Stimulated activated CD4-positive, alpha-beta T cell treated with anti-CD3 and anti-CD28 coated beads, Interleukin-12 subunit alpha, Interleukin-12 subunit beta, amount 100 ng/mL, for 48 hours (primary cell): ENCODE measurements at places on chromosomes 3 and 15.
A peak's percentile ranks its signal among the peaks of the same experiment; 100 is the strongest.

- DNase-seq = no peak
Observed at GRCh38 chr3:152392272-152392880, 123.6 kb downstream of the MBNL1 start.

DNA sequence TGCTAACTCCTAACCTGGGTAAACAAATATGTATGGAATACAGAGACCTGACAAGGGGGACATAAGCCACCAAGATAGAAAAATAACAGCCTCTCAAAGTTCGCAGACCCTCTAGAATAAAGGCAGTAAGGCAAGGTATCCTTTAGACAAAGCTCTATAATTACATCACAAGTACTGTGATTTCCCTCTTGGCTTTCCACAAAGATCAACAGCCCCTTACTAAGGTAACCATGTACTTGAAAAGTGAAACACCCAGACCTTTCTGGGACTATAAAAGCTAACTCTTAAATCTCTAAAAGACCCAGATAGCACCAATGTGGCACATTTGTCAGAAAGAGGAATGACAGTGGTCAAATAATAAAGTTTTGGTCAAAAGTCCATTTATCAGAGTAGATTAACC, 51.9 kb downstream of the TBL1XR1 start:
- no peak for DNase-seq

DNA sequence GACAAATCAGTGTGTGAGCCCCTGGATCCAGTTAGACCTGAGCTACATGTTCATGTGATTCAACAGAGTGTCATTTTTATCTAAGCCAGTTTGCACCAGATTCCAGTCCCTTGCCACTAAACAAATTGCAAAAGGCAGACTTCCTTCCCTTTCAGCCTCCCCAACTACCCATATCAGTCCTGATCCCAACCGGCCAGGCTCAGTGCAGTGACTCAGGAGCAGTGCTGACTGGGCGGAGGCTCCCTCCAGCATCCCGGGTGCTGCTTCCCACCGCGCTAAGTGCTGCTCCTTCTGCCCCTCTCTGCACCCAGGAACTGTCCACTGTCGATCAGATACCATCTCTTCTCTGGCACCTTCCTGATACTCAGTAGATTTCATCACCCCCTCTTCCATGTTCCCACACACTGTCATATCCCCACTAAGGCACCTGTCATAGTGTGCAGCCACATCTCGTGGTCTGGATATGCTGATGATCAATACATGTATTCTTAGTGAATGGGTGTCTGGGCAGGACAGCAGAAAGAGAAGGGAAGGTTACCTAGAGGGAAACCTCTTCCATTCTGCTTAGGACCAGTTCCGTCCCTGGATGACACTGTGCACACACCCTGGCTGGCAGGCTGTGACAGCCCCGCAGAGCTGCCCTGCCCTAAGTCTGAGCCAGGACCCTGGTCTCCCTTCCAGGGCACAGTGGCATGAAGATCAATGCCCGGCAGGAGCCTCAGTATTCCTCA, 108.8 kb upstream of the RAD18 start:
- no peak for DNase-seq

- no peak for DNase-seq
Observed at GRCh38 chr3:38214560-38214959, 49.2 kb downstream of the OXSR1 start.

GRCh38 chr15:38354315-38354929, 99.5 kb upstream of the FAM98B start:
- DNase-seq = peak; percentile 10

DNA sequence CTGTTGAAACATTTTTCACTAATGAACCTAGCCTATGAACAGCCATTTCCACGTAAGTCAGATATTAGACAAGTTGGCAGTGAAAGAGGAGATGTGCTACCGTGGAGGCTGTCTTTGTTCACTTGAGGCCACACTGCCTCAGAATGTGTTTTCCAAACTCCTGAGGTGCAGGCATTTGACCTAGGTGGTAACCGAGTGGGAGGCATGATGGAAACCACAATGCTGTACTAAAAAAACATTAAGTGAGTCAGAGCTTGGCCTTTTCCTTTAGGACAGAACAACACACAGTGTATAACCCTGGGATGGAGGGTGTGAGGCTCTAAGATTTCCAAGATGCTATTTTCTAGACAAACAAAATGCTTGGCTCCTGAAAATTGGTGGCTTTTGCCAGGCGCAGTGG, 406.3 kb downstream of the SOX2 start:
- no peak for DNase-seq

- no peak for DNase-seq
Observed at GRCh38 chr3:172096881-172097420, 57.6 kb downstream of the FNDC3B start.

- no peak for DNase-seq
Observed at GRCh38 chr15:92648190-92648875, 7.2 kb downstream of the FAM174B start.

GRCh38 chr15:52392008-52392687, 96.5 kb upstream of the MYO5C start:
- DNase-seq = no peak

- no peak for DNase-seq
Observed at GRCh38 chr15:74655424-74655823, 39.8 kb downstream of the CLK3 start.

GRCh38 chr3:70640481-70640880, 328.0 kb upstream of the MDFIC2 start:
- DNase-seq = no peak

GRCh38 chr3:155984791-155985417, 114.5 kb downstream of the GMPS start:
- DNase-seq = no peak

- no peak for DNase-seq
Observed at GRCh38 chr3:132255041-132255745, 62.0 kb upstream of the ACP3 start.

DNA sequence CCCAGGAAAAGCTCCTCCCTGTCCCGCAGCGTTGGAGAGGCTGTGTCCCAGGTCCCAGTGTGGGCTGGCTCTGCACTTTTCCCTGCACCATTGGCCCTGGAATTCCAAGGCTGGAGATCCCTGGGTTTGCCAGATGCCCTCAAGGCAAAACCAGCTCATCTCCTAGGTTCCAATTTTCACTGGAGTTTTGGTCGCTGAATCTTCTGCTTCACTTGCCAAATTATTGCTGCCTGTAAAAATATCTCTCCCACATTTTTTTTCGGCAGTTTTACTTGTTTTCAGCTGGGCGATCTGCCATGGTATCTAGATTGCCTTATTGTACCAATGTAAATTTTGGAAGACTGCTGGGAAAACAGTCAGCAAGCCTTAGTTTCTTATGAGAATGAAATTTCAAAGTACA, 150.9 kb upstream of the ATP10A start:
- DNase-seq = no peak

- no peak for DNase-seq
Observed at GRCh38 chr3:114005481-114005880, 50.8 kb downstream of the CCDC191 start.

- DNase-seq = no peak
Observed at GRCh38 chr3:45957586-45957985, 14.3 kb downstream of the CXCR6 start.

DNA sequence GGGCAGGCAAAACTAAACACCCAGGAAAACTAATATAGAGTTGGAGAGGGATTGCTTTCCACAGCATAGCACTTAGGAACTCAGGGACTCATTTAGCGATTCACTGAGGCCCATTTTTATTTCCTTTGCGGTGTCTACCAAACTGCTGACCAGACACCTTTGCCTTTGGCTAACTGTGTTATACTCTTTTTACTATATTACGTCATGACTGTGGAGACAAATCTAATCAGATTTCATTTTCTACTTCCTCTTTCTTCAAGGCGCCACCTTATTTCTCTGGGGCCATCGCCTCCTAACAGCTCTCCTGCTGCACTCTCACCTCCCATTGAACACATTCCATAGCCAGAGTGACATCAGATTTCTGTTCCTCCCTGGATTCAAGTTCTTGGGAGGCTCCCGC, 215.7 kb upstream of the WNT5A start:
- DNase-seq = no peak

GRCh38 chr3:12532182-12532581, 13.1 kb downstream of the MKRN2OS start:
- DNase-seq = no peak

DNA sequence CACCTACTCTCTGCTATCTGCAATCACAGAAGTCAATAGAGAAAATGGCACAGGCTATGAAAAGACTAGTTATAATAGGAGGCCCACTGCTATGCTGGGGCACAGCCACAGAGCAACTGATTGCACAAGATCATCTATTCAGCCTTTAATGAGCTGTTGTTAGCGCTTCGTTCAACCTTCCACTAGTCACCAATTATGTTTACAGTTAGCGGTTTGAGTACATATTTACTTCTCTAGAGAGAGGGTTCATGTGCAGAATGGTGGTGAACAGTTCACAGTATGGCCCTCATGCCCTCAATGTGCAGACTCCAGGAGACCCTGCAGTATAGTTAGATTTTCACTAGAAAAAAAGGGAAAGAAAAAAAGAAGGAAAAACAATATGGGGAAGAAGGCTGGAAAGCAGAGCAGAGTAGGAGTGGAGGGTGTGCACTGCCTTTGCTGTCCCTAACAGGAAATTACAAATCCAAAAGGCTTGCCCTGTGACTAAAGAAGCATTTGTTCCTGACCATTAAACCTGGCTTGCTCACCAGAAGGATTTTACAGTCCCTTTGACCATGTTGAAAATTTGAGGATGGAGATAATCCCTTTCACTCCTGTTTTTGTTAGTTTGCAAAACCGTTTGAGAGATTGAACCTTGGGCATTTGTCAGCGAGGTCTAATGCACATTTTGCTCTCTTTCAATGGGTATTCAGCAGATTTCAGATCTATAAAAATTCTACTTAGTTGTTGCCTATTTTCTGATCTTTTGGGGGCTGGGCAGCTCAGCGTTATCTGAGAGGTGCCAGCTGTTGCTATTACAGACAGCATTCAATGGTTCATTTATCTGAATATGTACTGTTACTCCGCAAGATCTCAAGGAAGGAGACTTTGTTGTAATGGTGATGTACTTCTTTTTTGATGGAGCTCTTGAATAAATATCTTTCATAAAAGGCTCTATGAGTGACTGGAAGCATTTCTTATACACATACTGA, 296.1 kb downstream of the LSAMP start:
- DNase-seq = no peak

DNA sequence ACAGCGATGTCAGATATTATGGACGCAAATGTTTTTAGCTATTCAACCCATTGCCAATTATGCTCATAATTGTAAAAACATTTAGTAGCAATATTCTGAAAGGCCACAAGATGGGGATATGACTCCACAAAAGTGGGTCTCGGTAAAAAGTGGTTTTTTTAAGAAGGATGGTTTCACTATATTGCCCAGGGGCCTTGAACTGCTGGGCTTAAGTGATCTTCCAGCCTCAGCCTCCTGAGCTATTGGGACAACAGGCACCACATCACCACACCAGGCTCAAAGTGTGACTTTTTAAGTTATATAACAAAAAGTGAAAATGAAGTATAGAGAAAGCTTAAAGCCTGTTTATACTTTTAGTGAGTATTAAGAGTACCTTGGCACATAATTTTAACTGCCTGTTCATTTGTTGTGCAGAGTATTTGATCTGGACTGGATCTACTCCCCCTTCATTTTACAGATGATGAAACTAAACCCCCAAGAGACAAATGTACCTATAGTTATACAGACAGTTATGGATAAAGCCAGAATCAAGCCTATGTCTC, 9.4 kb downstream of the NAA50 start:
- DNase-seq = no peak

- DNase-seq = no peak
Observed at GRCh38 chr15:65833501-65834205, 35.6 kb upstream of the RAB11A start.

- DNase-seq = no peak
Observed at GRCh38 chr3:159902546-159903314, 85.9 kb upstream of the IL12A start.

- DNase-seq = no peak
Observed at GRCh38 chr15:31328969-31329639, 2.5 kb downstream of the KLF13 start.

- no peak for DNase-seq
Observed at GRCh38 chr3:134229038-134229437, 21.6 kb downstream of the RYK start.

- no peak for DNase-seq
Observed at GRCh38 chr15:45395943-45396342, 17.6 kb upstream of the GATM start.

DNA sequence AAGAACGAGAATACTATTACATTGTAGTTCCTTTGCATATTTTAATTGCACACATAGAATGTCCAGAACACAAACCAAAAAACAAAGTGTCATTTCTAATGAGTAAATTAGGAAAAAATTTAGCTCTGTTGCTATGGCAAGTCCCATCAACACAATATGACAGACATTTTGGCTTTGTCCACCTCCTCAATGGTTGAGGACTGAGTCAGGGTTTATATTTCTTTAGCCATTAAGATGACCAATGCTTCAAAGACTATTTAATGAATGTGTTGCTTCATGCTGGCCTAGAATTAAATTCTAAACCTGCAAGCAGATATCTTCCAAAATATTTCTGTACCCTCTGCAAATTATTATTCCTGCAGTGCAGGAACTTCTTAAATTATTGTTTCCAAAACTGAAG, 719.2 kb downstream of the NTRK3 start:
- DNase-seq = no peak

GRCh38 chr15:81006124-81006523, 5.4 kb downstream of the TLNRD1 start:
- DNase-seq = no peak
